ENCODE measurements at places on chromosomes 13 and 19.

- no peak for DNase-seq
These were observed 84.0 kb downstream of the ATP11A start for GRCh38 chr13:112773601-112774447.

DNA sequence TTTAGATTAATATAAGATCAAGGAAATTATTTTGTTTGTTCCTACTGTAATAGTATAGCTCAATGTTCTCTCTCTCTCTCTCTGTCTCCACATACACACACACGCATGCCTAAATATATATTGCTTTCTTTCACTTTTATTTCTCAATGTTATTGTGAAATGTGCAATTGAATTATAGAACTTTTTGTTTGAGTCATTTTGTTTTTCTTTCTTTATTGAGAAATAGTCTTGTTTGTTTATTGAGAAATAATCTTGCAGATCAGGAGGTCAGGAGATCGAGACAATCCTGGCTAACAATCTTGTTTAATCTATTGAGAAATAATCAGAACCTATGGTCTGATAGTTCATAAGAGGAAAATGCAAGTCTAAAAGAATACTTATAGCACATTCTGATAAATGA lies 1581.3 kb downstream of the EFNB2 start:
- DNase-seq = no peak

- no peak for DNase-seq
These were observed 21.6 kb downstream of the SAE1 start for GRCh38 chr19:47152205-47152604.

DNA sequence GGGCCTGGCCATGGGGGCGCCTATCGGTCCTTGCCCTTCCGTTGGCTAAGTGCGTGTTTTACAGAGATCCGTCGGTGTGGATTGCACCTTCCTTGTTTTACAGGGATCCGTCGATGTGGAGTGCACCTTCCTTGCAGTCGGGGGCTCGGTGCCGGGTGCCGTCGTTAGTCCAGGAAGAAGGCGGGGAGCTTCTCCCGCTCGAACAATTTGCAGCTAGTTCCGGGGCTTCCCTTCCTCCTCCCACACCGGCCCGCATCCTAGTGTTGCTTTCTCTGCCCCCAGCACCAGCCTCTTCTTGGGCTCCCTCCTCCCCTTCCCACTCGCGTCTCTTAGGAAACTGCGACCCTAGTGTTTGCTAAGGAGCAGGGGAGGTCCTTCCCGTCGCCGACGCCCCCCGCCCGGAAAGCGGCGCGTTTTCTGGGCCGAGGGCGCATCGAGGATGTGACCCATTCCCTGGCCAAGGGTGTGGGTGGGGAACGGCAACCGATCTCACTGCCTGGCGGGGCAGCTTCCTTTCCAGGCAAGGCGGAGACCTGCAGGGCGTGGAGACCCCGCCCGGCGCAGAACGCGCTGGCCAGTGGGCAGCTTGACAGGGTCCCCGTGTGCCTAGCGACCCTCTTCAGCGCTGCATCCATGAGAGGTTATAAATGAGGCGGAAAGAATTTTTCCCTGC lies 75.7 kb upstream of the ZNF91 start:
- no peak for DNase-seq

- DNase-seq = no peak
These were observed 4.6 kb upstream of the PNMA8A start for GRCh38 chr19:46475986-46476385.

Measured in adrenal gland (tissue), 19 donors.